ENCODE measurements at places on chromosomes 2 and 18.

- DNase-seq, result no peak
These were observed 53.3 kb downstream of the NEDD4L start for GRCh38 chr18:58097121-58097906.

DNA sequence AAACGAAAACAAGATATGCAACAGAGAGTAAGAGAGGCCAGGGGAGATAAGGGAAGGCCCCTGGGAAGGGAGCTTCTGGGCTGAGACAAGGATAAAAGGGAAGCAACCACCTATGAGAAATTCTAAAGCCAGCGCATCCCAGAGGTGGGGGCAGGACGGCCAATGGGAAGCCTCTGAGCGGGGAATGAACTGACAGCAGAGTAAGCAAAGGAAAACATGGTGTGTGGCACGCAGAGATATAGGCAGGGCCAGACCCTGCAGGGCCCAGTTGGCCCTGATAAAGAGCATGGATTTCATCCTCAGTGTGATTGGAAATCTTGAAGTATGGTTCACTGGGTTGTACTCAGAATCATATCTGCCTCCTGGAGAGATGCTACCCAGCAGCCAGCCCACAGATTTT is 78.7 kb downstream of the IRS1 start:
- no peak for DNase-seq

GRCh38 chr2:232361646-232362045 is 16.9 kb upstream of the ALPP start:
- no peak for DNase-seq

GRCh38 chr2:34738691-34739090 is 1139.6 kb upstream of the FAM98A start:
- DNase-seq, result no peak

DNA sequence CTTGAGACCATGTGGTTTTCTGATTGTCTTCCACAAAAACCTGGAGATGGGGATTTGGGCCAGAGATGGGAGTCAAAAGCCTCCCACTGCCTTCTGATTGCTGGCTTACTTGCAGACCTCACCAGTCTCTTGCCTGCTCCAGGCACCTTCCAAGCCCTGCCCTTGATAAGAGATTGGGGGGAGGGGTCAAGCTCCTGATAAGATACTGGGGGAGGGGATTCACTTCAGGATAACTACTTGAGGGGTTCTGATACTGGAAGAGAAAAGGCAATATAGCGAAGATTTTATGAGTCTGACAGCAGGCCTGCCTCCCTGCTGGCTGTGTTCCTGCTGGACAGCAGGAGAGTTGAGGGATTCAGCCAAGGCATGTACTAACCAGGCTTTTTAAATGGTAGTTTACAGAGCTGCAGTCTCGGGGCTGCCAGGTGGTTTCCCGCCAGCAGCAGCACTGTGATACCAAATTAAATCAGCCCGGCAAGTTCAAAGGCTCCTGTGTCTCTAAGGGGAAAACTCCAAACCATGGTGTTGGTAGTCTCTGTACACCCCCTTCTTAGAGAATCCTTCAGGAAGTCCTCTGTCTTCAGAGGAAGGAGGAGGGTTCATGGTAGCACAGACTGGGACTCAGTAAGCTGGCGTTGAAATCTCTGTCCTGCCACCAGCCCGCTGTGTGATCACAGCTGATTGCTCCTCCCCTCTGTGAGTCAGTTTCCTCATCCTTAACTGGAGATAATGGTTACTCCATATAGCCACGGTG is 58.3 kb downstream of the FBXO36 start:
- DNase-seq, result no peak
